NCI-H1105 (cell line): ENCODE measurements at places on chromosomes 16 and 17.

DNA sequence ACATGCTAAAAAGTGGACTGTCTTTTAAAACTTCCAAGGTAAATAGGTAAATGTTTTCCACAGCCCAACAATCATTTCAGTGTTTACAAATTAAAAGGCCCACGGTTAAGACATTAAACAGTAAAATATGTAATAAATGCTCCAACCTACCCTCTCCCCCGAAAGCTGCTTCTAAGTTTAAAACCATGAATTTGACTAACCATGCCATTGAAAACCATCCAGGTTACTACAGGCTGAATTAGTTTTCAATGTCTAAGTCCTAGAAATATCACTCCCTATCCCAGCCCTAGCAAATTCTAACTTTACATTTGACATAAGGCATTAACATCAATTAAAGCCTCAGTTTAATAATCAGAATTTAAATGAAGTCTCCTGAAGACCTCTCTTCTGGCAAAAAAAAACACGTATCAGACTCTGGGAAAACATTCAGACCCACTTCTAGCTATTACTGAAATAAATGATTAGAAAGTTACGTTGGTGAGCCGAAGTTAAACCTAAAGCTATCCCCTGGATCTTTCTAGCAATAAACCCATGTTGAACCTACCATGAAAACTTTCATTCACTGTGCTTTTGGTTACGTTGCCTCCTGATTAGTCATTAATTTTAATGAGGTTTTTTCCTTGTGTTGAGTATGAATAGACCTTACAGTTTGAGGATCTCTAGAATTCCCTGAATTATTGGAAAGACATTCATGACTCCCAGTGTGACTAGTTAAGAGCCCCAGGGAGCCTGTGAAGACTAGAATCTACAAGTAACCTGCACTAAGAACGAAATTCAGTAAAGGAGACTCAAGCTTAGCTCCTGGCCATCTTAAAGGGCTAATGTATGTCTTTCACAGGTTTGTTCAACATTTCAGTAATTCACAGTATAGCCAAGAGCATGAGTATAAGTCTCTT lies 1.7 kb upstream of the POLG2 start:
- no peak for DNase-seq

- no peak for DNase-seq
These were observed 126.0 kb downstream of the HS3ST3A1 start for GRCh38 chr17:13475574-13476223.

- no peak for DNase-seq
These were observed 391.9 kb upstream of the TNRC6C start for GRCh38 chr17:77566566-77567138.

GRCh38 chr17:2027528-2028233 lies 2.3 kb upstream of the DPH1 start:
- no peak for DNase-seq

GRCh38 chr17:46977348-46977747 lies 1.7 kb downstream of the RPRML start:
- peak; percentile 5 for DNase-seq

- no peak for DNase-seq
These were observed 57.0 kb downstream of the RAI1 start for GRCh38 chr17:17737961-17738894.

- DNase-seq, result no peak
These were observed 32.5 kb downstream of the WIPF2 start for GRCh38 chr17:40251576-40251975.

DNA sequence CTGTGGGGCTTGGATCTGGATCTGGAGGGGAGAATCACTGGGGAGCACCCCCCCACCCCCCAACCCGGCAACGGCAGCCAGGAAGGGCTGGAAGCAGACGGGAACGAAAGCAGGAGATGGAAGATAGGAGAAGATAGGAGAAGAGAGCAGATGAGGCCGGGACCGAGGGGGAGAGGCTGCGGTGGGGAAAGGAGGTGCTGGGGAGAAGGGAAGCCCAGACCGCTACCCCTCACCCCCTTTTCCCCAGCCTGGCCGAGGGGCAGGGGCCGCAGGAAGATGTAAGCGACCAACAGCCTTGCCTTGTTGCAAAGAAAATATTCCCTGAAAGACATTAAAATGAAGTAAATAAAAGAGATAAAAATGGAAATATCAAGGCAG lies 26.8 kb upstream of the CBFA2T3 start:
- no peak for DNase-seq

GRCh38 chr17:59427425-59427921 lies 96.0 kb downstream of the YPEL2 start:
- no peak for DNase-seq
